AG04449 (cell line): ENCODE measurements at places on chromosomes 1 and 21.

DNA sequence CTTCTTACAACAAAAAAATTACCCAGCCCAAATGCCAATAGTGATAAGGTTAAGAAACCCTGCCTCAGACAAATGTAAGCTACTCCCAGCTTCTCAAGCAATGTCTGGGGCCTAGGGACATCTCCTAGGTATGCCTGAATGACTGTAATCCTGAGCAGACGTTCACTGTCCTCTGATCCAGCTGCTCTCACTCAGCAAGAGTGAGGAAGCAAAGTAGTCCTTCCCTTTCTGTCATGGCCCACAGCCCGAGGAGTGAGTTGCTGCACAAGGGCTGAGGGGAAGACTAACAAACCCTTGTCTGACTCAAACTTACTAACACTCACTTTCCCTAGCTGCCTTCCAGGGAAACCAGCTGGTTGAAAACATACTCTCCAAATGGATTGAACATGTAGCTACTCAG lies 124.9 kb upstream of the TNFSF4 start:
- no peak for DNase-seq

GRCh38 chr1:156461781-156462647 lies 38.6 kb downstream of the MEF2D start:
- DNase-seq, result no peak

- no peak for DNase-seq
These were observed 7.2 kb downstream of the CBR1 start for GRCh38 chr21:36076878-36077655.

DNA sequence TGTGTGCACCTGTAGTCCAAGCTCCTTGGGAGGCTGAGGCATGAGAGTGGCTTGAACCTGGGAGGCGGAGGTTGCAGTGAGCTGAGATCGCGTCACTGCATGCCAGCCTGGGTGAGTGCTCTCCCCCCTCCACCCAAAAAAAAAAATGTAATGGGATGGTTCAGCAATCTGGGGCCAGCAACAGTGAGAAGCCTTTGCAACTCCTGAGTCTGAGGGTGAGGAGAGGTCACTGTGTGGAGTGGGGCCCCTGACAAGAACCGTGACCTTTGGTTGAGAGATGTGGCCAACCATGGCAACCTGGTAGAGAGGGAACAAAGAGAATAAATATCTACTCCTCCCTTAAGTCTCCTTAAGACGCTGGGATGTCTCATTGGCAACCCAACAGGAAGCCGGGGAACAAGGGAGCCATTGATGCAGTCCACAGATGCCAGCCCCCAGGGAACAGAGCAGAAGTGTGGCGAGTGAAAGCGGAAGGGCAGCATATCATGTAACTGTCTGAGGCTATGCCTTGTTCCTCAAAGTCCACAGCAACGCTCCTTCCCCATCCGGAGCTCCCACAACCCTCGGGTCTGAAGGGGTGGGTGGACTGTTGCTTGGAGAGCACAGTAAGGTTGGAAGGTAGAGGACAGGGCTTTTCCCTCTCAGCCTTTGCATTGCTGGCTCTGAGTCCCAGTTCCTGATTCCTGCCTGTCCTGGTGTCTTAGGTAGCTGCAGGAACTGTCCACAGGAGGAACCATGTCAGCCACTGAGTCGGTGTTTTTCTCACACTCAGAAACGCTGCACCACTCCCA lies 8.3 kb downstream of the TRNP1 start:
- DNase-seq, result no peak

DNA sequence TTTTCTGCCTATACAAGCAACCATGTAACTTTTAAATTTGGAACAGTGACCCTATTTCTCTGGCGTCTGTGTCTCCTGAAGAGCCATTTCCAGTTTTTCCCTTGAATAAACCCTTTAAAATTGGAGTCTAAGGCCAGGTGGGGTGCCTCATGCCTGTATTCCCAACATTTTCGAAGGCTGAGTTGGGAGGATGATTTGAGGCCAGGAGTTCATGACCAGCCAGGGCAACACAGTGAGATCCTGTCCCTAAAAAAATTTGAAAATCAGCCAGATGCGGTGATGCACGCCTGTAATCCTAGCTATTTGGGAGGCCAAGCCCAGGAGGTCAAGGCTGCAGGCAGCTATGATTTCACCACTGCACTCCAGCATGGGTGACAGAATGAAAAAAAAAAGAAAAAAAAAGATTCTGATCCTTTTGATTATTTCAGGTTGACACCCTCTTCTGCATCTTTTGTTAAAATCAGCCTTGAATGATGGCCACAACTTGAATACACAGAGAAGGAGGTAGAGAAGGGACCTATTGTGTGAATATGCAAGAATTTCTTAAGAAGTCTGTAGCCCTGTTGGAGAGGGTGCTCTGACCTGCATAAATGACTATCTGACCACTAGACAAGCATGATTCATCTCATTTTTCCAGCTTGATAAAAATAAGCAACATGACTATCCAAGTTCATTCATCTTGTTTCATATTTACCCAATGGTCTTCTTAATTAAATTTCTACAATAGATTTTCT lies 40.2 kb upstream of the PARP1 start:
- DNase-seq, result no peak

DNA sequence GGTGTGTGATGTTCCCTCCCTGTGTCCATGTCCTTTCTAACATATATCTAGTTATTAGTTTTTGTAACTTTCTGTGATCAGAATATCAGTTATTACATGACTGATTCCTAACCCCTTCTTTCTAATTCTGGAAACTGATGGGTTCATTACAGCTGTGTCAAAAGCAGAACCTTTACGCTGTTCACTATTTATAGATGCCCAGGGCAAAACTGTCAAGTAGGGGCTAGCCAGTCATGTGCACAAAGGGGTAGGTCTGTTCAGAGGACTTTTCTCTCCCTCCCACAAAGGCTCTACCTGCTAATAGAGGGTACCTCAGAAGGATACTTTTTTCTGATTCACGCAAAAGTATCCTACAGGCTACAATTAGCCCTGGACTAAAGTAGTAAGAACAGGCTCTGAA lies 79.2 kb downstream of the NRDC start:
- no peak for DNase-seq

DNA sequence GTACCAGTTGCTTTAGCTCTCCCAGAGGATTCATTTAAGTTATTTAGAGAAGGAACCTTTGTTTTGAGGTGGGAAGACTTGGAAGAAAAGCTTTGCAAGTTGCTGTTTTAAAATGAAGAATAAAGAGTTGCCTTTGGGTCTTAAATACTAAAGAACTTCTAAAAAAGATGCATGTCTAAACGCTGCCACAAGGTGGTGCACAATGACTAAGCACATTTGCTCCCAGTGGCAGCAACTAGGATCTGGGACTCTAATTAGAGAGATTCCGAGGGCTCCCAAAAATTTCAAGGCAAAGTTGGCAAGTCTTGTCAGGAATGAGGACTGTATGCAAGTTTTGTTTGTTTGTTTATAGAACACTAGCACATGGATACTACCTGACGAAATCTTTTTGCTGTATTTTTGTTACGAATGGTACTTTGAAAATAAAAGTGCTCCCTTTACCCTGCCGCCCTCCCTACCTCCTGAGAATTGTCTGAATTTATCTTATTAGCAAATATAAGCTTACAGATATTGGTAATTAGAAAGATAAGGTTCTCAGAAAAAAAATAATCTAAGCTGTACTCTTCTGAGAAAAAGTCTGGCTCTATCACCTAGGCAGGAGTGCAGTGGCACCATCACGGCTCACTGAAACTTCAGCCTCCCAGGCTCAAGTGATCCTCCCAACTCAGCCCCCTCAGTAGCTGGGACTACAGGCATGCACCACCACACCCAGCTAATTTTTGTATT lies 121.8 kb downstream of the HFM1 start:
- peak; percentile 21 for DNase-seq
